ENCODE measurements at places on chromosomes 12 and 14. TPM values are rescaled to one million over a fixed set of nuclear protein-coding genes. Genes with fewer than 3 reads are reported as not detected.

HOXC13 gene
- total RNA-seq, result not detected

CAPZA3 gene
- total RNA-seq, result not detected

TEX52 gene
- not detected for total RNA-seq

MYBPC1 gene
- total RNA-seq, result not detected

GLS2 gene
- total RNA-seq, result 8.7 TPM

KCNMB4 gene
- total RNA-seq, result 0.94 TPM

GRCh38 chr14:68922886-68923285, 56.2 kb downstream of the ACTN1 start:
- no peak for DNase-seq
- H3K4me3 ChIP-seq, result no peak overlapping the region
- peaks cover 33% of the 10 kb centered on the region for H3K4me1 ChIP-seq
- peaks cover 43% of the 10 kb centered on the region for H3K36me3 ChIP-seq
- no peaks in the 10 kb centered on the region for H3K27me3 ChIP-seq

DNA sequence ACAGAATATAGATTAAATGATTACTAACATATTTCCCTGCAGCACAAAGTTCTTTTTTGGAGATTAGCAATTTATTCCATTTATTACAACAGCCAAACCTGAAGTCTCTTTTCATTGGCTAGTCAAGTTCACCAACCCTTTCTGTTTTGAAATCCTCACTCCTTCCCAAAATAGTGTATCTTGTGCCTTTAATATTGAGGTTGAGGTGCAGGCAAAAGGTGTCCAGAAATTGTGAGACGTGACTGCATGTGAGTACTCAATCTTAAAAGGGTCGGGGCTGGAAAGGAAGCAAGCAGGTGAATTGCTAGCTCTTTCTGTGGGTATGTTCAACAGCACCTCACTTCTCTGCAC, 11.1 kb upstream of the FOXN3 start:
- peaks cover 7% of the 10 kb centered on the region for H3K36me3 ChIP-seq
- no peak for DNase-seq
- peak overlapping the region; percentile 26 for H3K4me3 ChIP-seq
- no peaks in the 10 kb centered on the region for H3K27me3 ChIP-seq
- peak overlapping the region; percentile 94 for H3K27ac ChIP-seq

GRCh38 chr14:64444140-64444539, 21.2 kb upstream of the AKAP5 start:
- H3K27ac ChIP-seq, result peak overlapping the region; percentile 79
- DNase-seq, result no peak
- peaks cover 48% of the 10 kb centered on the region for H3K36me3 ChIP-seq
- no peak overlapping the region for H3K4me3 ChIP-seq
- peaks cover 23% of the 10 kb centered on the region for H3K4me1 ChIP-seq
- no peaks in the 10 kb centered on the region for H3K27me3 ChIP-seq

DNA sequence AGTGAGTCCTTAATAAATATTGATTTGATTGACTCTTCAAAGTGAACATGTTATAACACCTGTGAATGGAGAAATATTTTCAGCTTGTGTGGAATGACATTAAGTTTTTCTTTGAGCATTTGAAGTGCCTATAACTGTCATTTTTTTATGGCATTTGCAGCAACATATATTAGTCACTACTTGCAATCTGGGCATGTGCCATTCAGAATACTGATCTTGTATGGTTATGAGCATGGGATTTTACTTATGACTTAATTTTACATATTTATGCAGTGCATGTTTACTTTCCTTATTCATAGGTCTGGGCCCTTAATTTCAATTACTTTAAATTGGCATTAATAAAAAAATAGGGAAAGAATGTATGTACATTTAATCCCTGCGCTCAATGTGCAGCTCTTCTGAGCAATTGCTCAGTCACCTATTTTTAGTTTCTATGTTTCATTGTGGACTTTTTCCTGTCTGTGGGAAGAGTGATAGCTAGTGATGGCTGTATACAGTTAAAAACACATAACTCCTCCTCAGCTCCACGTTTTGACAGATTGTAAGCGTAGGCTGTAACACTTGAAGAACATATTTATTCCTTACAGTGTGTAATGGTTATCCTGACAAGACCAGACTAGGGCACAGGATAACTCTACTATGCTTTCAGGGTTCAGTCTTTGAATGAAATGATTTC, 339.6 kb downstream of the SNAPC1 start:
- no peaks in the 10 kb centered on the region for H3K4me1 ChIP-seq
- H3K4me3 ChIP-seq, result no peak overlapping the region
- no peaks in the 10 kb centered on the region for H3K36me3 ChIP-seq
- H3K27me3 ChIP-seq, result peaks cover 32% of the 10 kb centered on the region

GRCh38 chr12:15863984-15864383, 18.2 kb upstream of the STRAP start:
- peak overlapping the region; percentile 12 for H3K4me3 ChIP-seq
- peak overlapping the region; percentile 11 for H3K27ac ChIP-seq
- no peaks in the 10 kb centered on the region for H3K36me3 ChIP-seq
- no peak for DNase-seq

- peaks cover 57% of the 10 kb centered on the region for H3K36me3 ChIP-seq
- peak overlapping the region; percentile 76 for H3K27ac ChIP-seq
- no peak overlapping the region for H3K4me3 ChIP-seq
- DNase-seq, result no peak
- no peaks in the 10 kb centered on the region for H3K27me3 ChIP-seq
Observed at GRCh38 chr12:96274331-96274730, 80.2 kb downstream of the ELK3 start.

DNA sequence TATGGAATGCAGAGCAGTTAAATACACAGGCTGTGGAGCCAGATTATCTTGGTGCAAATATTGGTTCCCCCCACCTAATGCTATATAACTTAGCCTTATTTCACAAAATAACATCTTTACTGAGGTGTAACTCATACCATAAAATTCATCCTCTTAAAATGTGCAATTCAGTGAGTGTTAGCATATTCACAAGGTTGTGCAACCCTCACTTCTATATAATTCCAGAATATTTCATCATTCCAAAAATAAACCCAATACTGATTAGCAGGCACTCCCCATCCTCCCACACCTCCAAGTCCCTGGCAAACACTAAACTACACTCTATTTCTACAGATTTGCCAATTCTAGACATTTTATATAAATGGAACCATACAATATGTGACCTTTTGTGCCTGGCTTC, 116.3 kb upstream of the CNTN1 start:
- H3K36me3 ChIP-seq, result no peaks in the 10 kb centered on the region
- H3K4me3 ChIP-seq, result no peak overlapping the region
- no peak overlapping the region for H3K27ac ChIP-seq
- no peak for DNase-seq

DNA sequence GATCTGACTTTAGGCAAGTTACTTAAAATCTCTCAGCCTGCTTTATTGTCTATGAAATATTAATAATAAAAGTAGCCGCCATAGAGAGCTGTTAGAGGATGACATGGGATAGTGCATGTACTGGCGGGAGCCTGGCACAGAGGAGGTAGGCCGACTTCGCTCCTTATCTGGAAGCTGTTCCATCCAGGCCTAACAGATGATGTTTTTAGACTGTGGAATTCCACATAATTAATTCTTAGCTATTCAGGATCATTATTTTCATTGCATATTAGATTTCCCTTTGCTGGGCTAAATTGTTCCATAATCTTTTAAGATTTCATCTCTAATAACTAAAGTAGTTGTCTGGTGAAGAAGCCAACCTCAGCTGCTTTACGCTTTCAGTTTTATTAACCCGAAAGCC, 30.8 kb downstream of the CNTN1 start:
- no peak overlapping the region for H3K27ac ChIP-seq
- no peaks in the 10 kb centered on the region for H3K36me3 ChIP-seq
- H3K27me3 ChIP-seq, result no peaks in the 10 kb centered on the region
- DNase-seq, result no peak

DNA sequence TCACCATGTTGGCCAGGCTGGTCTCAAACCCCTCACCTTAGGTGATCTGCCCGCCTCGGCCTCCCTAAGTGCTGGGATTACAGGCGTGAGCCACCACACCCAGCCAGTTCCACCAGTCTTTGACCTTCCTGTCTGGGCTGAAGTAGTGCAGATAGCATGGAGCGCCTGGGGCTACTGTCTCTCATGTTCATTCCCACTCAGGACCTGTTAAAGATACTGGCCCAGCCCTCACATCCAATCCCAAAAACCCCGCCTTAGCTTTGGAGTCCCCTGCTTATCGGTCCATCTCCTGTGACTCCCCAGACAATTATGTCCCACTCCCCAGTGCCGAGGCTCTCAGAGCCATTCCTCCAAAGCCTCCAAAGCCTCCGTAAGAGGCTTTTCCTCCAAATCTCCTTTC, 12.0 kb upstream of the CELA1 start:
- no peak overlapping the region for H3K4me3 ChIP-seq
- peak overlapping the region; percentile 26 for H3K27ac ChIP-seq
- no peaks in the 10 kb centered on the region for H3K27me3 ChIP-seq

- no peak for DNase-seq
- peak overlapping the region; percentile 55 for H3K27ac ChIP-seq
- H3K36me3 ChIP-seq, result peaks cover 25% of the 10 kb centered on the region
- H3K27me3 ChIP-seq, result no peaks in the 10 kb centered on the region
- peaks cover 64% of the 10 kb centered on the region for H3K4me1 ChIP-seq
Observed at GRCh38 chr12:92561543-92561899, 141.3 kb upstream of the PLEKHG7 start.

GRCh38 chr12:57632073-57632957, 686 bp downstream of the B4GALNT1 start:
- H3K27ac ChIP-seq, result no peak overlapping the region
- H3K27me3 ChIP-seq, result peaks cover 53% of the 10 kb centered on the region
- peak overlapping the region; percentile 54 for H3K4me3 ChIP-seq
- H3K4me1 ChIP-seq, result peaks cover 13% of the 10 kb centered on the region
- DNase-seq, result peak; percentile 43

DNA sequence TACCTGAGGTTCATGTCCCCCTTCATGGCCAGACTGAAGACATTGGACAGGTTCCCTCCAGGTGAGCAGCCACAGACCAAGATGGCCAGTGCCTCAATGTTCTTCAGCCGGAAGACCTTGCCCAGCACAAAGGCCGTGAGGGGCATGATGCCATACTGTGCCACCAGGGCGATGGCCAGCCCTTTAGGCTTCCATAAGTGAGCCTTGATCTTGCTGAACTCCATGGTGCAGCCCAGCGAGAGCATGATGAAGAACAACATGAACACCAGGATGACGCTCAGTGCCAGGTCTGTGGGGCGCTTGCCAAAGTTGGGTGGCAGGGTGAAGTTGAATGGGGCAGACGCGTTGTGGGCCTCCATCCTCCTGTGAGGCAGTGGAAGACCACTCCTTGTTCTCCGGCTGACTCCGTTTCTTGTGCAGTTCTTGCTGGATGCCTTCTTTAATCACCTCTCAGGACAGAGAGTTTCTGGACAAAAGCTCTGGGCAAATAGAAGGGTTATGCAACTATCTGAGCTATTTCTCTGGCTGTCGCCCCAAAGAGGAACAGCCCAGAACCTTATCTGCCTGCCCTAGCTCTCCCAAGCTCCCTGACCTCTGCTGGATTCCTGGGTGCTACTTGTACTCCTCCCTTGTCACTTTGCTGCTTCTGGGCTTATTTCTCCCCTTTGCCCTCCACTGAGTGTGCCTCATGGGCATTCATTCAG, at the start of gene SLC10A1:
Gene SLC10A1, minus strand, starts transcription at position 445 of the 704 bp plus-strand sequence. Its CDS starts 86 bp downstream, at position 359.
- DNase-seq, result no peak
- no peaks in the 10 kb centered on the region for H3K27me3 ChIP-seq
- peaks cover 5% of the 10 kb centered on the region for H3K36me3 ChIP-seq

DNA sequence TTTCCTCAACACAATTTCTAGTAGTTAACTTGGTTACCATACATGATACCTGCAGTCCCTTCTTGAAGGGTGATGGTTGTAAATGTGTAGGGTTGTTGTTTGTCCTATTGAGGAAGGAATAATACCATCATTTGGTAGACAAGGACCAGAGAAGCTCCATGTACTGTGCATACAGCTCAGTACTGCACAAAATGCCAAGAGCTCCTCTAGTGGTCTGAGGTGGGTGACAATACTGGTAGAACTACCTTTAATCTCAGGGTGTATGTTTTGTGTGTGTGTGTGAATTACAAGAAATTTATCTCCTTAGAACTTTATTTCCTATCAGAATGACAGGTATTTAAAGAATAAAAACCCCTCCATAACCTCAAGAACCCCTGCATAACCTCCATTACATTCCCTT, 575.3 kb downstream of the TMTC2 start:
- no peaks in the 10 kb centered on the region for H3K36me3 ChIP-seq
- H3K4me3 ChIP-seq, result no peak overlapping the region
- H3K4me1 ChIP-seq, result no peaks in the 10 kb centered on the region
- no peaks in the 10 kb centered on the region for H3K27me3 ChIP-seq
- no peak overlapping the region for H3K27ac ChIP-seq

DNA sequence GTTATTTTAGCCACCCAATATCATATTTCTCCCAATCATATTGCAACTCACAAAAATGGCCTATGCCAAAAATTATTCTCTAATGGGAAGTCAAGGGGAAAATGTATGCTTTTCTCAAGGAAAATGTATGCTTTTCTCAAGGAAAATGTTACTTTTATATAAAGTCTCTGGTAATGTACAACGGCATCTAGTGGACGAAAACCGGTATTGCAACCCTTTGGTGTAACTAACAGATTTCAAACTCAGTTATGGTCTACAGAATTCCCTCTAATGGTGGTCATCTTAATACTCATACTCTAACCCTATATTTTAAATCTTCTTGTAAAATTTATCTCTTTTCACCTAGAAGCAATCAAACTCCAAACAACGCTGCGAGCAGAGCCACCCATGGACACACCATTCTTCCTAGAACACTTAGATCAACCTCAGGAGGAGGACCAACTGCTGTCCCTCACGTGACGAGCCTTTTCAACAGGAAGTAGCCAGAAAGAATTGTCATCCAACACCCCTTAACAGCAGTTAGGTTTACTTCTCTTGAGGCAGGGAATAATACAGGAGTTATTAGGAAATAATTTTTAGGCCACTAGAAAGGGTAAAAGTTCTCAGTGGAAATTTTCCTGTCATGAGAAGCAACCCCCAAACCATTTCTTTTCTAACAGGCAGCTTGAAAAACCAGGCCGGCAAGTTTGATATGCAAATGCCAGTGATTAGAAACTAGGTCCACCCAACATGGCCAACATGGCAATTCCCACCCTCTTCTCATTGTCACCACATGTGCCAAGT, 20.1 kb downstream of the APOBEC1 start:
- H3K4me3 ChIP-seq, result no peak overlapping the region
- peaks cover 7% of the 10 kb centered on the region for H3K4me1 ChIP-seq
- H3K27me3 ChIP-seq, result no peaks in the 10 kb centered on the region
- DNase-seq, result peak; percentile 49

GRCh38 chr12:97159377-97159776, 252.3 kb downstream of the NEDD1 start:
- no peaks in the 10 kb centered on the region for H3K4me1 ChIP-seq
- peaks cover 7% of the 10 kb centered on the region for H3K27me3 ChIP-seq
- no peak overlapping the region for H3K4me3 ChIP-seq
- H3K36me3 ChIP-seq, result no peaks in the 10 kb centered on the region
- H3K27ac ChIP-seq, result no peak overlapping the region

DNA sequence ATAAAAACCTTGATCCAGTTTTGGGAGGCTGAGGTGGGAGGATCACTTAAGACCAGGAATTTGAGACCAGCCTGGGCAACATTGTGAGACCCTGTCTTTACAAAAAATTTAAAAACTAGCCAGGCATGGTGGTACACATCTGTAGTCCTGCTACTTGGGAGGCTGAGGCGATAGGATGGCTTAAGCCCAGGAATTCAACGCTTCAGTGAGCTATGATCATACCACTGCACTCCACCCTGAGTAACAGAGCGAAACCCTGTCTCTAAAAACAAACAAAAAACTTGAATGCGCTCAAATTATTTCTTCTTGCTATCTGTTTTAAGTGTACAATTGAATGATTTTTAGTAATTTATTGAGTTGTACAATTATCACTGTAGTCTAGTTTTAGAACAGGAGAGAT, 20.1 kb downstream of the WDR20 start:
- H3K36me3 ChIP-seq, result peaks cover 16% of the 10 kb centered on the region
- DNase-seq, result no peak
- no peak overlapping the region for H3K4me3 ChIP-seq
- no peaks in the 10 kb centered on the region for H3K27me3 ChIP-seq

Measured in activated CD4-positive, alpha-beta T cell treated with anti-CD3 and anti-CD28 coated beads for 36 hours (primary cell).